Naive thymus-derived CD4-positive, alpha-beta T cell (primary cell): ENCODE measurements at places on chromosomes 4 and X. TPM values are rescaled to one million over a fixed set of nuclear protein-coding genes. Genes with fewer than 3 reads are reported as not detected.

The CXCL1 gene
- total RNA-seq, result 3.3 TPM

The C1QTNF7 gene
- total RNA-seq, result 0.27 TPM

GRCh38 chrX:53262918-53263394 lies 18.4 kb downstream of the IQSEC2 start:
- DNase-seq, result no peak

GRCh38 chr4:109795059-109795458 lies 6.7 kb downstream of the CFI start:
- no peak for DNase-seq

DNA sequence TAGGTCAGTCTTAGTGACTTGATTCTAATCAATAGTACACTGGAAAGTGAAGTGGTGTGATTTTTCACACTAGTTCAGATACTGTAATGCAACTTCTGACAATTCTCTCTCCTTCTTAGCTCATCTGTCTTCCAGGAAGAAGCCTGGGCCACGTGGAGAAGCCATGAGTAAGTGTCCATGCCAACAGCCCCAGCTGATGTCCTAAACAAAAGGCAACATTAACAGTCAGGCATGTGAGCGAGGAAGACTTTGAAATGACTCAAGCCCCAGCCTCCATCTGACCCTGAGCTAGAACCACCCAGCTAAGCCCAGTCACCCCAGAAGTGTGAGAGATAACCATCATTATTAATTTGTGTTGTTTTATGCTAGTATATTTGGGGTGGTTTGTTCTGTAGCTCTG lies 115.7 kb upstream of the MAGEB16 start:
- no peak for DNase-seq

The PPP4R3C gene
- not detected for total RNA-seq

The FATE1 gene
- not detected for total RNA-seq

DNA sequence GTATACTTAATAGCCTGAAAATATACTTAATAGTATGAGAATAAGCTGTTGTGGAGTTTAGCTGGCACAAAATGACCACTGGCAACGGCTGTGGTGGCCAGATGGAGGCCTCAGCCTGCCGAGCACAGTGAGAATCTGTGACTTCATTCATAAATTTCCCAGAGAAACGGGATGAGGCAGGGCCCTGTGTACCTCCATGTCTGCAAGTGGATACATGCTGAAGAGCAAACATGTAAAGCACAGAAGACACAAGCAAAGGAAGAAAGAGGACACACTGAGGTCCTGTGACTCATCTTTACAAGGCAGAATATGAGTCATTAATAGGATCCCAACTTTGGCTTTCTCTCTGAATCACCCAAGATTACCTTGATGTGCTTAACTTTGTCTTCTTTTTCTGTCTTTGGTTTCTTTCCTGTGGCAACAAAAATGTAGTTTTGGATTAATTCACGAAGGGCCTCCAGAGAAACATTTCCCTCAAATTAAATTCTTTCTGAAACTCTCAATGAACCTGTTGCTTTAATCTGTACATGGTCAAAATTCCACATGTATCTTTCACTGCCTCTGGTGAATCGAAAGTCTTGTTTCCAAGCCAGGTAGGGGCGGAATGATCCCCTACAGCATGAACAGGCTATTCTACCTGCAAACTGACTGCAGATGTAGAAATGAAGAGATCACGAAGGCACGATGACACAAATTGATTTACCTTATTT lies 56.4 kb downstream of the IRF2 start:
- DNase-seq, result no peak

- DNase-seq, result no peak
Observed at GRCh38 chr4:119659576-119659975, 31.0 kb upstream of the PDE5A start.

DNA sequence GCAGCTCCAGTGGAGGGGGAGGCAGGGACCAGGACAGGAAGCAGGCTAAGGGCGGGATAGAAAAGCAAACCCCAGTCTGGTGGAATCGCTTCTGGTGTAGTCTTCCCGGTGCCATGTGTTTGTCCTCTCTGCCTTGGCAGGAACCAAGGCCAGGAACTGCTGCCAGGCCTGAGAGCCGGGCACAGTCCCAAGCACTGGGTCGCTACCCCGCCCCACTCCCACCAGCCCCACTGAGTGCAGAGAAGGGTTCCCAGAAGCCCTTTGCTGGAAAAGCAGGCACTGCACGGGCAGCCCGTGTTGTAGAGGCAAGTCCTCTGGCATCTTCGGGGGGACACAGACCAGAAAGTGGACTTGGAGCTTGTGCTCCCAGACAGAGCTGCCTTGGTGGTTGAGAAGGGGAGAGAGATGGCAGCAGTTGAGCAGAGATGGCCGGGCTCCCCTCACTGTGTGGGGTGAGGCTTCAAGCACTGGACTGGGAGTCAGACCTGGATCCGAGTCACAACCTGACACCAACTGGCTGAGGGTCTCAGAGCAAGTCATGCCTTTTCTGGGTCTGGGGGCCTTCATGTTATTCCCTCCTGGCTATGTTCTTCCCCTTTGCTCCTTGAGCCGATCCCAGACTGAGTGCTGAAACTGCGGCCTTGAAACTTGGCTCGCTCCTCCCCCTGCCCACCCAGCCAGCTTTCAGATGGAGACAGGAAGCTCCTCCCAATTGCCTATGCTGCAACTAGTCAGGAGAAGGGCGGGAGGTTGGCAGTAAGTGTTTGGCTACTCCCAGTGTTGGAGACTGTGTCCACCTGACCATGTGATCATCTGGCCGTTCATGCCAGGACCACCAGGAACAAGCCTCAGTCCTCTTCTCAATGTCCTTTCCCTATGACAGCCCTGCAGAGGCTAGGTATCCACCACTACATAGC lies 59.7 kb upstream of the MTM1 start:
- no peak for DNase-seq

- DNase-seq, result no peak
Observed at GRCh38 chr4:54687887-54688841, 30.4 kb downstream of the KIT start.

DNA sequence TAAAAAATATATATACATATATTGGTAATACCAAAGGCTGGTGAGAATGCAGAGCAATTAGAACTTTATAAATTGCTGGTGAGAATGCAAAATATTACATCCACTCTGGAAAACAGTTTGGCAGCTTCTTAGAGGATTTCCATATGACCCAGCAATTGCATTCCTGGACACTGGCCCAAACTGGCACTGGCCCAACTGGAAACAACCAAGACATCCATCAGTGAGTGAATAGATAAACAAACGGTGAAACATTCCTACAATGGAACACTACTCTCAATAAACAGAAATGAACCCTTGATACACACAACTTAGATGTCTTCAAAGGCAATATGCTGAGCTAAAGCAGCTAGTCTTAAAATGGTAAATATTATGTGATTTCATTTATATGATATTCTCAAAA lies 524.2 kb downstream of the IQCM start:
- no peak for DNase-seq

DNA sequence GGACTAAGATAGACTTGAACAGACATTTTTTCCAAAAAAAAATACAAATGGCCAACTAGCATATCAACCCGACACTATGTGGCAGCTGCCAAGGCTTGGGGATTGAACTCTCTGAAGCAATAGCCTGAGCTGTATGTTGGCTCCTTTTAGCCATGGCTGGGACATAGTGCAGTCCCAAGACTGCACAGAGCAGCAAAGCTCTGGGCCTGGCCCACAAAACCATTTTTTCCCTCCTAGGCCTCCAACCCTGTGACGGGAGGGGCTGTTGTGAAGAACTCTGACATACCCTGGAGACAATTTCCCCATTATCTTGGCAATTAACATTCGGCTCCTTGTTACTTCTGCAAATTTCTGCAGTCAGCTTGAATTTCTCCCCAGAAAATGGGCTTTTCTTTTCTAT lies 50.1 kb downstream of the CISD2 start:
- DNase-seq, result no peak

GRCh38 chr4:184536065-184536880 lies 61.9 kb upstream of the IRF2 start:
- DNase-seq, result no peak

DNA sequence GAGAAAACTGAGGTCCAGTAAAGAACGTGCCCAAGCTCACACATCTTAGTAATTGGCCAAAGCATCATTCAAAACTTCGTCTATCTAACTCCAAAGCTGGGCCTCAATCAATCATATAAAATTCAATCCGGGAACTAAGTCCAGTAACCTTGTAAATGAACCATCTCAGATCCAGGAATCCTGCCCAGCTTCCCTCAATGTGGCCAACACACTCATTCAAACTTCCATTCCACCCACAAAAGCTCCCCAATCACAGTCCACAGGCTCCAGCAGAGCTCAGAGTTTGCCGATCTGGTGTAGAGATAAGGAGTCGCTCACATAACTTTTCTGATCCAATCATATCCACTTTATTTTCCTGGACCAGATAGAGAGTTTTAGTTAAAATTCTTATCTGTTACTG lies 144.8 kb downstream of the SPATA18 start:
- no peak for DNase-seq

DNA sequence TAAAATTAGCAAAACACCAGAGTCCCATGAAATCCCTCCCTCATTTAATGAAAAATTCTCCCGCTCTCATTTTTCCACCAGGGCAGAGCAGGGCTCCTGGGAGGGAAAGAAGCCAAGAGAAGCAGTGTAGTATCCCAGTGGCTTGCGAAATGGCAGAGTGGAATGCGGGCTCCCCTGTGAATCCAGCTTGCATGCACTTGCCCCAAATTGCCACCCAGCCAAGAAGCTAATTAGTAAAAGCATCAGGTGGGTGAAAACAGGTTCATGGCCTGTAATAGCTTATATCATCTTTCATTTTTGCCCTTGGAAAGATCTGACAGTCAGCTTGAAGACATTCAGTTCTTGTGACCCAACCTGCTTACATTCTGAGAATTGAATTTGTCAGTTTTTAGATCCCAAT lies 10.1 kb downstream of the AMOT start:
- no peak for DNase-seq

DNA sequence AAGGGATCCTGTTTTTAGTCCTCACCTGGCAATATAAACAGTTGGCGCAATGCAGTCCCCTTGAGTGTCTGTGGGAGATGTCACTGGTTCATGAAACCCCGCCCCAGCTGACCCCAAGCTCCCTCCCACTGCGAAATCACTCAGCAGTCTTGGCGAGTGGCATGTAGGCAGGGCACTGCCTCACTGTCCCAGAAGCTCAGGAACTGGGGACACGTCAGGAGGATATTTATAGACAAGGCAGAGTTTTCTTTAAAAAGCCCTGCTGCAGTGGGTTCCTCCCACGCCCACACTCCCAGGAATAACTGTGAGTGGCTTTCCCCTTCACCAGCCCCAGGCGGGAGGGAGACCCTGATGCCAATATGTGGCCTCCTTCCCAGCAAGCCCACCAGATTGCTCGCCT lies 44.3 kb upstream of the PPP2R2C start:
- DNase-seq, result no peak

The MTTP gene
- not detected in 2 replicates for total RNA-seq

DNA sequence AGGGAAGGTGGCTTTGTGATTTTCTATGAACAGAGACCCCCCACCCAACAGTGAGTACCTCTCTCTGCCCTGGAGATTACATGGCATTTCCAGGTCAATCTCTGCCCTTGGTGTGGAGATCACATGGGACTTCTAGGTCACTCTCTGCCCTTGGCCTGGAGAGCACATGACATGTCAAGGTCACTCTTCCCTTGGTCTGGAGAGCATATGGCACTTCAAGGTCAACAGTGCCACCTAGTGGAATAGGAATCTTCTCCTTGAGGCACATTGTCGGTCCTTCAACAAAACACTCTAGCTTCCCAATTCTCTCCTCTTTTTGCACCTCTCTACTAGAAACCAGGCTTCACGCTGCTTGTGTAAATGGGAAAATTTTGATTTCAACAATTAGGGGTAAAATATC lies 66.2 kb upstream of the TACR3 start:
- no peak for DNase-seq

DNA sequence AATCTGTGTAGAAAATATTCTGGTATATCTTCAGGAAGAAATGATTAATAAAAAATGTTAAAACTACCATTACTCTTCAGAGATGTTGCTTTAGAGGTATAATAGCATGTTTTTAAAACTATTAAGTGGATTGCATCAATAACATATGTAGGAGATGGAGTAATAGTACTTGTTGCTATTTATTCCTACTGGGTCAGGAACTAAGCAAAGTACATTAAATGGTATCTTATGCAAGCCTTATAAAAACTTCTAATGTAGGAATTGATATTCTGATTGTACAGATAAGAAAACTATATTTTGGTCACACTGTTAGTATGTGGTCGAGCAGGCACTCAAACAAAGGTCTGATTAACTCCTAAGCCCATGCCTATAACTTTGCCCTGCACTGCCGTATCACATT lies 31.4 kb upstream of the PDLIM5 start:
- DNase-seq, result no peak

DNA sequence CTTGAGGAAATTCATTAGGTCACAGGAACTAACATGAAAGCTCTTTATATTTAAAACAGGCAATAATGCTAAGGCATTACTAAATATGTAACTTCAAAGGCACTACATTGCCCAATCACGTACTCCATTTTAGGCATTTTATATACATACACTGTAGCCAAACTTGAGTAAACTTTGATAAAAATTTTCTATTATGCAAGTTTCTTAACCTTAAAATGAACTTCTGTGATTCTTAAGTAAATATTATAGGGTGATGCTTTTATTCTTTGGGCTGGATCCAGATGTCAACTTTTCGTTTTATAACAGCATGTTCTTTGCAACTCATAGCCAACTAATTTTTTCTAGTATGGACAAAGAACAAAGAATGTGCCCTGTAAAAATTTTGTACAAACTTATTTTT lies 28.3 kb upstream of the MAP9 start:
- DNase-seq, result no peak

- DNase-seq, result no peak
Observed at GRCh38 chr4:128298852-128299251, 11.2 kb upstream of the PGRMC2 start.

GRCh38 chrX:39161611-39162255 lies 360.5 kb downstream of the MID1IP1 start:
- no peak for DNase-seq

DNA sequence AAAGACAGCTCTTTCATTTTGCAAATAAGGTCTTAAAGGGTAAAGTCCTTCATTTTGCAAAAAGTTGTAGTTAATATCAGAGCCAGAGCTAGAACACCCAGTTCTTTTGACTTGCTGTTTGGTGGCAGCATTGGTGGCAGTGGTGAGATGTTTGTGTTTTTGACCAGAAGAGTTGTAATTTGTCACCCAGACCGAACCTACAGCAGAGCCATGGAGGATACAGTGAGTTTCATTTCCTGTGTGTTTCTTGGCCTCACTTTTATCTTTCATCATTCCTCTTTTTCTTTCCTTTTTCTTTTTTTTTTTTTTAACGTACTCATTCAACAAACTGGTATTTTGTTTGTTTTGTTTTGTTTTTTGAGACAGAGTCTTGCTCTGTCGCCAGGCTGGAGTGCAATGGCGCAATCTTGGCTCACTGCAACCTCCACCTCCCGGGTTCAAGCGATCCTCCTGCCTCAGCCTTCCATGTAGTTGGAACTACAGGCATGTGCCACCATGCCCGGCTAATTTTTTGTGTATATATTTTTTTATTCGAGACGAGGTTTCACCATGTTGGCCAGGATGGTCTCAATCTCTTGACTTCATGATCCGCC lies 116.4 kb downstream of the AFF1 start:
- no peak for DNase-seq

GRCh38 chrX:50068285-50068563 lies 132.6 kb downstream of the AKAP4 start:
- no peak for DNase-seq

- DNase-seq, result no peak
Observed at GRCh38 chr4:3642806-3643517, 110.7 kb upstream of the LRPAP1 start.
